ENCODE measurements at places on chromosomes 7 and 10.

GRCh38 chr7:1794888-1795542 is 124.9 kb downstream of the ELFN1 start:
- no peak for DNase-seq

DNA sequence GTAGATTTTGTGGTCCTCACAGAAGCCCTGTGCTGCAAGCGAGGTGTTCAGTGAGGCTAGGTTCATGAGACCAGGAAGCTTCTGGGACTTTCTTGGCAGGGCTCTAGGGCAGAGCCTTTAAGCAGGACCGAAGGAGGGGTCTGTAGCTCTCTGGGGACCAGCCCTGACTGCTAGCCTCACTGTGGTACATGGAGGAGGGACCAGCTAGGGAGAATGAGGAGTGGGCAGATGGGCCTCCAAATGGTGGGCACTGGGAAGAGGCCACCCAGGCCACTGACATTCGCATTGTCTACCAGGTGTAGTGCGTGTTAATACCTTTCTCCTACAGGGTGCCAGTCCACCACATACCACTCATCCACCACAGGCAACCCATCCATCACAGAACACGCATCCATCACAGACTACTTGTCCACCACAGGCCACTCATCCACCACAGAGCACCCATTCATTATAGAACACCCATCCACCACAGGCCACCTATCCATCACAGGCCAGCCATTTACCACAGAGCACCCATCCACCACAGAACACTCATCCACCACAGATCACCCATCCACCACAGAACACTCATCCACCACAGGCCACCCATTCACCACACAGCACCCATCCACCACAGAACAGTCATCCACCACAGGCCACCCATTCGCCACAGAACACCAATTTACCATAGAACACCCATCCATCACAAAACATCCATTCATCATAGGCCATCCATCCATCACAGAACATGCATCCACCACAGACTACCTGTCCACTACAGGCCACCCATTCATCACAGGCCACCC is 31.6 kb upstream of the ZNF488 start:
- no peak for DNase-seq

- DNase-seq: peak; percentile 96
Measured at GRCh38 chr7:43582503-43583423, at the start of gene STK17A. Gene STK17A (plus strand): TSS chr7:43583108. CDS start chr7:43583244, 136 bp downstream.

DNA sequence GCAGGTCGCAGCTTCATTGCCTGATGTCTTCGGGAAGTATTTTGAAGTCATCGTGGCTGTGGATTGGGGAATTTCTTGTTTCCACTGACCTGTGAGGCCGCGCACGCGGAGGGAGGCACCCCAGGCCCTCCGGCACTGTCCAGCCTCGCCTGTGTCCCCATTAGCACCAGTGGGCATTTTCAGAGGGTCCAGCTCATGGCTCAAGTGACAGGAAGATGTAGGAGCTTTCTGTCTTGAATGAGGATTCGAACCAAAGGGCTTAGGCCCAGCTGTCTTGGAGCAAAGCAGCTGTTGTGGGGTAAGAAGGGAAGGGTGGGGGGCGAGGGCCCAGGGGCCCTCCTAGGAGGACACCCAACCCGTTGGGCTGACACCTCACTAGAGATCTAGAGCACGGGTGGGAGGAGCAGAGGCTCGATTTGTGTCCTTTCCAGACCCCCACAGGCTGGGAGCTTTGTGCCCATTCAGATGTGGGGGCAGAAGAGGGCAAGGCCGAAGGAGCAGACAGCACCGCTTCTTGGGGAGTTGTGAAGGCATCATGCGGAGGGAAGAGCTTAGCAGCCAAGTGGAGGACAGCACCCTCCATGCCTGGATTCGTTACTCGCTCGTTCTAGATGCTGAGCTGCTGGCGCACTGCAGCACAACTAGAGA is 914 bp downstream of the ZNF37A start:
- no peak for DNase-seq

DNA sequence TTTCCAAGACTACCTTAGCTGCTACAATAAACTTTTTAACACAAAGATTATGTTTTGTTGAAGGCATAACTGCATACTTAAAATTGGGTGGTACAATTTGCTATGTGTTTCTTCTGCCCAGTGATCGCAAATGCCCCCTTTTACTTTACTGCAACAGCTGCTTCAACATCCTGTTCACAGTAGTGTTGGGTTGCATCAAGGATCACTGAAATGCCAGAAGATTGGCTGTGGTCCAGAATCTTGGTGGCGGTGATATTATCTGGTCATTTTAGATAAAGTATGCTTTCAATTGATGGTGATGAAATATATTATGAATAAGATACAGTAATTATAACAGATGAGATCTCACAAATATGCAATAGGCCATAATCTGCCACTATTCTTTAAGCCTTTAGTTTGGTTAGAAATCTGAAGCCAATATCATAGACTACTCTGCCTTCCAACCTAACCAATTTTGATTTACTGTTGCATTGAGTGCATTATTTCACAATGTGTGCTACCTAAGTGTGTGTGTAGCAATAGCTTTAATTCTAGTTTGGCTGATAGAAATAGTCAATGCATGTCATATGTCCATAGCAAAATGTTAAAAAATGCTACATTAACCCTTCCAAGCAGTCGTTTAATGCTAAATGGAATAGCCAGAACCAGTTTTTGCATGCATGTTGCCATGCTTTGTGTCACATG is 29.8 kb upstream of the ING3 start:
- peak; percentile 21 for DNase-seq

DNA sequence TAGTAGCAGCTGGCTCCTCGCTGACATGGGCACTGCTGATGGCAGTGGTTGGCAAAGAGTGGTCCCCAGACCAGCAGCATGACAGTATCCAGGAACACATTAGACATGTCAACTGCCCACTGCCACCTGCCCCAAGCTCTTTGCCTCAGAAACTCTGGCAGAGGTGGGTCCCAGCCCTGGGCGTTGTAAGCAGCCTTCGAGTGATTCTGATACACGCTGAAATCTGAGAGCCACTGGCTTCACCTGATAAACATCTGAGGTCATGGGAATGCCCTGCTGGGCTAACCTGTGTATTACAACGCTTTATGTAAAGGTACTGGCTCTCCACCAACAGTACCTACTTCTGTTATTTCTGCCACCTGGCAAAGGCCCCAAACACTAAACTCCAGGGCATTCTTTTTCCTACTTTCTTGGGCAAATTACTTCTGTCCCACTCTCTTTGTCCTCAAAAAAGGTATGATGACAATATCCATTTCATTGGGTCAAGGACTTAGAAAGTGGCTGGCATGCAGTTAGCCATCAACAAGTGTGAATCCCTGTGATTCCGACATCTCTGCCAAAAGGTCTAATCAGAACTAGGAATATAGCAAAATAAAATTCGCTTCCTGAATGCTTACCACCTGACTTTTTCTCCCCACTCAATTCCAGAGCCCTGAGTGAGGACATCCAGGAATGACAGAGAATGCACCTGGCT is 9.2 kb downstream of the SGMS1 start:
- no peak for DNase-seq

- DNase-seq: no peak
Measured at GRCh38 chr10:73597346-73597745, 6.2 kb upstream of the USP54 start.

DNA sequence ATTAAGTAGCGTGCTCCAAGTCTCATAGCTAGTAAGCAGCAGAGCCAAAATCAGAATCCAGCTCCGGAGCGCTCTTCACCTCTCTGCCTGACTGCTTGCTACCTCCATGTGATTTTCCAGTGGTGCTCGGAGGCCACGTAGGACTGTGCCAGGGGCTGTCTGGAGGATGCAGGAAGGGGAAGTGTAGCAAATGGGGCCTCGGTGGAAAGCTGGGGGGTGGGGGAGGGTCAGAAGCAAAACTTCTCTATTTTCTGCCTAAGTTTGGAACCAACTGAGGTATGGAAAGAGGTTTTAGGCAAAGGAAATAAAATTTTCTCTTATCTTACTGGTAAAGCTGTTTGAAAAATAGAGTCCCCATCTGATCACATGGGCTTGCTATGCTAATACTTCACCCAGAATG is 108.7 kb downstream of the TBXAS1 start:
- no peak for DNase-seq

DNA sequence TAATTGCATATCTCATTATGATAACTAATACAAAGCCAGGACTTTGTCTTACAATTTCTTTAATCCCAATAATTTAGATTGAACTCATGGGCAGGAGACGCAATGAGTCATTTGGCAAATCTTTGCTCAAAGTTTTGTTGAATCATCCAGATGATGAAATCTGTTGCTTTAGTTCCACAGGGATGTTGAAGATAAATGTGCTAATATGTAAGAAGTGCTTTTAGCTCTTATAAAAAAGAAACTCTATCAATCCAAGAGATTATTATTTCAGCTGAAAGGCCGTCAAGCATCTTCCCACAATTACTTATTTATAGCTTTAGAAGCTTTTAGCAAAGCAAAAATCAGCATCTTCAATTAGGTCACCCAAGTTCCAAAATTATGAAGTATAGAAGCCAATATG is 36.8 kb upstream of the ANK3 start:
- DNase-seq: no peak

DNA sequence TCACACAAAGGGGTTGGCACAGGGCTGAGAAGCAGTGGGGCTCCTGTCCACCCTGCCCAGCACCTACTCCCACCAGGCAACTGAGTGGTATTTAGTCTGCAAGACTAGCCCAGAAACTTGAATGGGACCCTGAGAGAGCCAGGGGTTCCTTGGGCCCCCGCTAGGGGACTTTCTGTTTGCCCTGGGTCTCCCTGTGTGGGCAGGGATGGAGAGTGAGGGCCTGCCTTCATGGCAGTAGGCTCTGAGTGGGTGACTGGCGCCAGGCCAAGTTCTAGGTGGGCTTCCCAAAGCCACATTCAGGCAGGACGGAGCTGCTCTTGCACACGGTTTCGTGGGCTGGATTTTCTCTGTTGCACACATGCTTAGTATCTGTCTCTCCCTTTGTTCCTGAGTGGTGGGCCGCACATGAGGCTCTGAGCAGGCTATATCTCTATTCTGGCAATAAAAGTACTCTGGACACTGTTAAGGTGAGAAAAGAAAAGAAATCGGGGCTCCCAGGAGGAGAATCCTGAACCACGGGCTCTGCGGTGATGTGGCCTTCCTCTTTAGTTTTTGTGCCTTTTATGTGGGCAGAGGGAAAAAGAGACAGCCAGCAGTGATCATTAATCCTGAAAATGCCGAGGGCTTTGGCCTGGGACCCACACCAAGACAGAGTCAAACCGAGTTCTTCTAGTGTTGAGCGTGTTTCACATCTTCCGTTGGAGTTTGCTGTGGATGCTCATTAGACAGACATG is 26.9 kb downstream of the IL2RA start:
- no peak for DNase-seq

GRCh38 chr10:107356396-107356795 is 191.9 kb upstream of the SORCS1 start:
- DNase-seq: no peak
